ENCODE measurements at places on chromosomes 2 and 18. TPM values are rescaled to one million over a fixed set of nuclear protein-coding genes. Genes with fewer than 3 reads are reported as not detected.

- DNase-seq, result no peak
These were observed 19.1 kb upstream of the GPR55 start for GRCh38 chr2:230944123-230944653.

DNA sequence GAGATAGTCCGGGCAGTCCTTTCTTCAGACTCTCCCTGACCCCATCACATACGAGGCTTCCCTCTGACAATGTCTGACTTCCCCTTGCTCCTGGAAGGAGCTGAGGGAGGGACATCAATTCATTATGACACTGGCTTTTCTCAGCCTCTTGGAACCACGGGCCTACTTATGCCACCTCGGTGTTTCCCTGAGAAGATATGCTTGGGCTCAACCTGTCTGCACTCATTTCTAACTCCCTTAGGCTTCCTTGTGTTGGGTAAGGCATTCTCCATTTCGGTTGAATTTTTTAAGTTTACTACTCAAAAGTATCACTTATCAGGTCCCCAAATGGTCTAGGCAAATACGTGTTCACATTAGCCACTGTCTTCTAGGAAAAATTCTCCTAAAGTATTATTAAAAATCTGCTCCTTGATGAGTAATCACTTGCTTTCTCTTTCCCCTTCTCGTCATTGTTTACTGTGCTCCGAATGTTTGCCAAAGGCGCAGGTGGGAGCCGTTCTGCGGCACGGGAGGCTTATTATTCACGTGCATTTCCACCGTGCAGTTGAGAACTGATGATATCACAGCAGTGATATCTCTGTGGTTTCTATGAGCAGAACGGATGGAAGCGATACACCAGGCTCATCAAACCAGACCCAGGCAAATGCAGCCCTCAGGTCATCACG, 33.1 kb downstream of the ARL4C start:
- no peak for DNase-seq

DNA sequence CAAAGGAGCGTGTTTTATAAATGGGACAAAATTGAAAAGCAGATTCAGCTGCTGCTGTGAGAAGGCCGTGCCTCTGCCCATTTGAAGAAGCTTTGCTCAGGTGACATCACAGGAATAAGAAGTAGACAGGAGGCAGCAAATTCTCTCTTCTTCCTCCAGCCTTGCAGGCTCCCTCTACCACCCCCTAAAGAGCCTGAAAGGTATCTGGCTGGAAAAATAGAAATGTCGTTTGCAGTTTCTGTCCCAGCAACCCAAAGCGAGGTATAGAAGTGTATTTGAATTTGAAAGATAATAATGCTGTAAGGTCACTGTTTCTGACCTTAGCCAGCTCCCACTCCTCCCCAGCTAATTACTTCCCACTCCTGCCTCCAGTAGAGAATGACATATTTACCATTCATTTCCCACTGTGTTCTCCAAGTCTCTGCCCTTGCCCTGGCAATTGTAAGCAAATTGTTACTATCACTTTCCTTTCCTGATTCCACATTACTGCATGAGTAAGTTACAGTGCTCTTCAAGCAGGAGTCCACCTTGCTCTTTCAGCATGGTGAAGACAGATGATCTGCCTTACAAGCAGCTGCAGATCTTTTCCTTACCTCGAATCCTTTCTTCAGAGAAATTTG, 56.8 kb upstream of the RASGRP3 start:
- no peak for DNase-seq

GRCh38 chr18:32998921-32999320, 226.1 kb upstream of the KLHL14 start:
- DNase-seq, result peak; percentile 65

DNA sequence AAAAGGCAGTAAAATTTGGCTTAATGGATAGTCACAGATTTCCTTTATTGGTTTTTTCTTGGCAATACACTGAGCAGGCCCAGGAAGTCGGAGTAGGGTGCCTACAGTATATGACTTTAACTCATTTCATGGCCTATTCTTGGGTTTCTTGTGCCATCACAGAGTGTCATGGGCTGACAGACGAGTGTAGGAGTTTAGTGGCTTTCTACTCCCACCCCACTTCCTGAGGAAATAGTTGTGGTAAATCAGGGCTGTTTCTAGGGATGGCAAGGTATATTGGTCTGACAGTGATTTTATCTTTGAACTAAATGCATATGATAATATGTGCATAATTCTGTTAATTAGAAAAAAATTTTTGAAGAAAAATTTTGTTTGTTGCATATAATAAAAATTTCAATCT, 100.1 kb downstream of the PLCL1 start:
- no peak for DNase-seq

- DNase-seq, result peak; percentile 16
These were observed 19.1 kb downstream of the EFHD1 start for GRCh38 chr2:232652505-232652851.

DNA sequence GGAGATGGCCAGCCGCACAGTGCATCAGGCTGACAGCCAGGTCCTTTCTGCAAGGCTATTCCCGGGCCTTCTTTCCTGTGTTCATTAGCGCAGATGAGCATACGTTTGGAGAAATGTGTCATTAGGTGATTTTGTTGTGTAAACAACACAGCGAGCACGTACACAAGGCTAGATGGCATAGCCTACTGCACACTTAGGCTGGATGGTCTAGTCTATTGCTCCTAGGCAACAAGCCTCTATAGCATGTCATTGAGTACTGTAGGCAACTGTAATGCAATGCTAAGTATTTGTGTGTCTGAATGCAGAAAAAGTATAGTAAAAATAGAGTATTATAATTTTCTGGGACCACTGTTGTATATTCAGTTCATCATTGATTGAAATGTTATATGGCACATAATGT, 50.9 kb upstream of the PHLPP1 start:
- no peak for DNase-seq

DNA sequence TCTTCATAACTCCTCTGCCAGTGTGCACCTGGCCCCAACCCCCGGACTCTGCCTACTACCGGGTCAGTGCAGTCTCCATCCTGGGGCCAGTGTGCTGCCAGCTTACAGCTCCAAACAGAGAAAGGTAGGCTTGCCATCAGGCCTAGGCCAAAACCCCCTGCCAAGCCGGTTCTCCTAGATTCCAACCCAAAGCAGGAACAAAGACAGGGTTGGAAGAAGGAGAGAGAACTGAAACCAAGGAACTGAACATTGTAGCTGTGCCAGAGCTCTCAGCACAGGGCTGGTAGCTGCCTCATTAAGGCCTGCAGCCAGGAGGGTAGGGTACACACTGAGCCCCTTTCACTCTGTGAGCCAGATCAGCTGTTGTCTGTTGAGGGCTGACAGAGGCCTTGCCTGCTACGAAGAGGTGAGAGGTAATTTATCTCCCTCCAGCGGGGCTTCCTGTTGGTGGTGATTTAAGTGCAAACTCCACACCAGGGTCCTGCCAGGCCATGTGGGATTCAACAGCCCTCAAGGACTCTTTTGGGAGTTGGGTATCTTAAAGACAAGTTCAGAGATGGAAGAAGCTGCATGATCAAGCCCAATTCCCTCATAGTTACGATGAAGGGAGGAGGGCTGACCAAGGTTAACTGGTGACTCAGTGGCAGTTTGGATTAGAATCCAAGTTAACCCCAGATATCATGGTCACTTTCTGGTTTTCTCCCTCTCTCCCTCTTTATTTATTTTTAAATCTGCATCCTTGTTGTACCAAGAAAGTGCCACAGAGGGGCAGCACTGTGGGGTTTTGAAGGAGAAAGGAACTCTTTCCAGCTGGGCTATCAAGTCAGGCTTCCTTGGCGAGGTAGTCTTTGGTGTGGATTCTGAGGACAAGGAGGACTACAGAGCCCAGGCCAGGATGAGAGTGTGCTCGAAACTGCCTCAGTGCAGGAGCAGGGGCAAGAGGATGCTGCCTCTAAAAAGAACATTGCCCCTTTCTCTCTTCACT, 48.1 kb downstream of the CYRIA start:
- peak; percentile 64 for DNase-seq

DNA sequence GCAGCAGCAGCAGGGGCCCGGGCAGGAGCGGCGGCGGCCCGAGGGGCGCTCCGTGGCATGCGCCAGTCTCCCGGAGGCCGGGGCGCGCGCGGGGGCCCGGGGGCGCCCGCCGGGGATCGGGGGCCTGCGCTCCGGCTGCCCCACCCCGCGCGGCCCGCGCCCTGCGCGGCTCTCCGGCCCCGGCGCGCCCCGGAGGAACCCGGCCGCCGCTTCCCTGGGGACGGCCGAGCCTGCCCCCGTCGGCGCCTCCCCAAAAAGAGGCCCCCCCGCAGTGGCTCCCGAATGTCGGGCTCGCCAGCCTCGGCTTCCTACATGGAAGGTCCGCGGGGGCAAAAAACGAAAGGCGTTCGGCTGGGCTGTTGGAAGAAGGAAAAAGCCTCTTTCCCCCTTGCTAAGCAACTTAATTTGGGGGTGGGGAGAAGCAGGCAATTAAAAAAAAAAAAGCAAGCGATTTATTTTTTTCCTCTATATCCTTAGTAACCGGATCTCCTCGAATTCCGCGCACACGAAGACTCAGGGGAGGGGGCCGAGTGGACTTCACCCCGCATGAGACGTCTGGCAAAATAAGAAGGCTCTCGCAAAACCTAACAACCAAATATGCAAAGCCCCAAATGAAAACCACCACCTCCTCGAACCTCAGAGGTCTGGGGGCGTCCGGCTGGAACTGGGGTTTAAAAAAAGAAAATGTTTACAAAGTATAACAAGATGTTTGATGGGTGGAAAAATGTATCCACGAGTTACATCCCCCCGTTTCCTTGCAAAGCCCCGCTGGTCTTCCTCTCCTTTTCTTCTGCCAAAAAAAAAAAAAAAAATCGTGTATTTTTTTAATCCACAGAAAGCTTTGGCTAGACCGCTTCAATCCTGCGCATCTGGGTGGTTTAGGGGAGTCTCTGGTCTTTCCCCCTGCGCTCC, at the start of gene SMAD7:
SMAD7 (minus strand) TSS at position 430 of the 912 bp plus-strand sequence. CDS start 541 bp downstream, outside the sequence.
- no peak for DNase-seq

DNA sequence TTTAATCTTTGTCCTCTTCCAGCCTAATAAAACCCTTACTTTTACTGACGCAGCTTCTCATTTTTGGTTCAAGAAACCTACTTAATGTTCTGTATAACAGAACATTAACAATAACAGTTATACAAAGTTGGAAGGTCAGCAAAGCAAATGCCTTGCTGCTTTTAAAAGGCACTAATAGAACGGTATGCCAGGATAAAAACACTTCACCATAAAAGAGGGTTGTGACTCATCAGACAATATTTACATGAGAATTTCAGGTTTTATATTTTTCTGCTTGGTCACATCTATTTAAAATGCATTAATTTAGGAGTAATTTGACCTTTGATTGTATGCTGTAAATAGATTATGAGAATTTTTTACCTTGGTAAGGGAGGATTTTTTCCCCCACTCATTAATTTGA, 3.0 kb downstream of the KLHL41 start:
- peak; percentile 40 for DNase-seq

GRCh38 chr2:135048122-135048521, 875 bp upstream of the MAP3K19 start:
- DNase-seq, result no peak

- DNase-seq, result peak; percentile 17
These were observed 26.8 kb upstream of the SPATA3 start for GRCh38 chr2:230968921-230969658.

GRCh38 chr2:226115832-226116200, 683.8 kb downstream of the IRS1 start:
- DNase-seq, result no peak

DNA sequence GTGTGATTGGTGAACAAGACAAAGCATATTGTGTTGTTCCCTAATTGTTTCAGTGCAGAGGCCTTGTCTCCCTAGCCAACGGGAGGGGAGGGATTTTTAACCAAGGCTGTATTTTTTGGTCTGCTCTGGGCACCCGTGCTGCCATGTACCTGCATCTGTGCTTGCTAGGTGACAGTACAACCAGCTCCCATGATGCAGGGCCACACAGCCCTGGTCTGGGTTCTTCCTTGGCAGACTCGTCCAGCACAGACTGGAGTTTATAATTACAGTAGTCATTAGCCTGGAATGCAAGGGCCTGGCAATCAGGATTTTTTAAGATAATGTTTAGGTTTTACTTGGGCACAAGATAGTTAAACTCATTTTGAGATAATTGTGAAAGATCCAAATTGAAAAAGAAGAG, 36.4 kb downstream of the TCF7L1 start:
- DNase-seq, result no peak

- no peak for DNase-seq
These were observed 2.3 kb downstream of the FOSL2 start for GRCh38 chr2:28394997-28395333.

- DNase-seq, result peak; percentile 90
These were observed 255.7 kb downstream of the CELF4 start for GRCh38 chr18:37309861-37310260.

DNA sequence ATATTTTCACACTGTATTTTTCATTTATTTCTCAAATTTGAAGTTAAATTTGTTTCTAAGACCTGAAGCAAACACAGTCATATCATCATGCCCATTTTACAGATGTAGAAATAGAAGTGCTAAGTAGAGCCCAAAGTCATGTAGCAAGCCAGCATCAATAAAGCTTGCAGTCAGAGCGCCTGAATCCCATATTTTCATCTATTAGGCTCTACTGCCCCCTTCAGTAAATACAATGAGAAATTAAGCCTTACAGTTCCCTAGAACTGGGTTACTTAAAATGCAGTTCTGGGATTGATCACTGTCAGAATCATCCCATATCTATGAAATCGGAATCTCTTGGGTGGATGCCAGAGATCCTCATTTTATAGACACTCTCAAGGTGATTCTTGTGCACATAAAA, 419.9 kb downstream of the TGIF1 start:
- DNase-seq, result peak; percentile 58

DNA sequence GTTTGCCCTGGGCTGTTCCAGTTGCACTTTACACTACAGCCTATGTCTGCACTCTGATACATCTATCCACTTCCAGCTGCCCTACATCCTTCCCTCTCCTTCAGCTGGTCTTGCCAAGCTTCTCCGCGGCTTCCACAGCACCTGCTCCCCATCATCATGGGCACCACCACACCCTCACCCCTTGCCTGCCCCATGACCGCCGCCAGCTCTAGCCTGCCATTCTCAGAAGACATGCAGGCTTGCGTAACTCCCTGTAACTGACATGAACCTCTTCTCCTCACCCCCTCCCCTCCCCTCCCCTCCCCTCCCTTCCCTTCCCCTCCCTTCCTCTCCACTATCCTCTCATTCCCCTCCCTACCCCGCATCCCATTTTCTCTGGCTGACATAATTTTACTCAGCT, 46.0 kb downstream of the PAX8 start:
- peak; percentile 96 for DNase-seq

- DNase-seq, result no peak
These were observed 586.0 kb upstream of the VRK2 start for GRCh38 chr2:57460396-57461276.

GRCh38 chr18:1539276-1539675, 634.6 kb downstream of the ADCYAP1 start:
- DNase-seq, result no peak

The FSIP2 gene
- total RNA-seq, result under 0.01 TPM

The PARD6G gene
- total RNA-seq, result 0.94 TPM

The LIPG gene
- 3.0 TPM for total RNA-seq

The FAM117B gene
- 1.3 TPM for total RNA-seq

The IL1RN gene
- total RNA-seq, result not detected

The NAT8 gene
- total RNA-seq, result not detected

The TDRD15 gene
- total RNA-seq, result not detected

The ADCY3 gene
- 3.5 TPM for total RNA-seq

The ZSWIM2 gene
- total RNA-seq, result 0.16 TPM

Measured in myocyte (in vitro differentiated cells).